Stimulated activated CD8-positive, alpha-beta memory T cell treated with anti-CD3 and anti-CD28 coated beads, Interleukin-4, amount 100 ng/mL, for 48 hours (primary cell): ENCODE measurements at places on chromosomes 2 and 18.
A peak's percentile ranks its signal among the peaks of the same experiment; 100 is the strongest.

- no peak for DNase-seq
Observed at GRCh38 chr2:49177194-49177593, 22.9 kb upstream of the FSHR start.

GRCh38 chr18:47970664-47971531 lies 40.4 kb upstream of the SMAD2 start:
- DNase-seq = no peak

GRCh38 chr2:134142341-134142738 lies 111.5 kb upstream of the MGAT5 start:
- no peak for DNase-seq

GRCh38 chr2:120352696-120353590 lies 7.0 kb downstream of the INHBB start:
- no peak for DNase-seq

DNA sequence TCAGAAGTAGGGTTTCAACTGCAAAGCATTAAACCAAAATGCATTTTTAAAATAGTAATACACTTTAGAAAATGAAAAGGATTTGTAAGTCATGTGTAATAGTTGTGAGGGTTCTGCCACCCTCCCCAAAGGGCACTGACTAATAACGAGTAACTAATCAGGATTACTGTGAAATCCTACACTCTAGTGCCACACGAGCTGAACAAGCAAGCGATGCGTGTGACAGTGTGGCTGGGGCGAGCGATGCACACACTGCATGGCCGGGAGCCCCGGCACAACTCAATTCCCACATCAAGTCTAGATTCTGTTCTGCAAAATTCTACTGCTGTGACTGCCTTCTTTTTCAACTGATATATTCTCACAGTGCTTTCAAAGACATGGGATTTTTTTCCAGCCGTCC lies 156.4 kb downstream of the SEPTIN10 start:
- DNase-seq = no peak

DNA sequence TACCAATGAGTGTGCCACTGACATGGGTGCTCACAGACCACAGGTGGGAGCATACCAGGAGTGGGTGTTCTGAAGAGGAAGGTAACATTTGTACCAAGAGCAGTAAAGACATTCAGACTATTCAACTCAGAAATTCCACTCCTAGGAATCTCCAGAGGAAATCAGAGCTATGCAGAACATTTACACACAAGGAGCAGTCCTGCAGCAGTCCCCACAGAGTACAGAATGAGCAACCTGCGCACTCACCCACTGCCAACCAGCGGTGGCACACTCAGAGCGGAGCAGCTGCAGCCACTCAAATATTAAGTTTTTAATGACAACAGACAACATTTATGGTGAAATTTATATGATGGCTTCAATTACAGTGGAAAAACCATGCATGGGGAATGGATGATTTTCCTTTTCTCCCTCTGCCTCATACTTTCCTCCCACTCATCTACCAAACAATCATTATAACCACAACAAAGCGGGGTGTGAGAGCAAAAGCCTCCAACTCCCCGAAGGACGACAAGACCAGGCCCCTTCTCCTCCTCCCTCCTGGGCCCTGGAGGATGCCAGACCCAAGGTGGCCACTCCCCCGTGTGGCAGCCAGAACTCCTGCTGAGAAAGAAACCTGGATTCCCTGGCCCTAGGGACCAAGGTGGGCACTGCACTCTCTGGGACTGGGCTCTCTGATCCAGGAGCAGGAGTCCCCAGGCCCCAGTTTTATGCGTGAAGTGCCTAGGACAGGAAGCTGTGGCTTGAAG lies 5.4 kb downstream of the HS6ST1 start:
- peak; percentile 24 for DNase-seq

- DNase-seq = no peak
Observed at GRCh38 chr2:27952070-27952469, 61.5 kb downstream of the BABAM2 start.
